ENCODE measurements at places on chromosomes 4 and X. TPM values are rescaled to one million over a fixed set of nuclear protein-coding genes. Genes with fewer than 3 reads are reported as not detected.

- no peak for ATAC-seq
Measured at GRCh38 chrX:114583646-114584374, at the start of gene HTR2C. TSS of gene HTR2C (plus strand) at chrX:114584086. CDS start at chrX:114726937, 142,851 bp downstream.

- no peak for ATAC-seq
Measured at GRCh38 chr4:44494810-44495701, 46.4 kb upstream of the KCTD8 start.

Gene PHEX
- 0.21 TPM for total RNA-seq

Gene ZAR1
- total RNA-seq: 0.11 TPM

- ATAC-seq: no peak
Measured at GRCh38 chrX:143500751-143501150, 16.5 kb downstream of the SPANXN3 start.

GRCh38 chr4:162347842-162348213 is 184.0 kb upstream of the FSTL5 start:
- ATAC-seq: no peak

GRCh38 chr4:103264905-103265304 is 66.8 kb upstream of the CENPE start:
- no peak for ATAC-seq

DNA sequence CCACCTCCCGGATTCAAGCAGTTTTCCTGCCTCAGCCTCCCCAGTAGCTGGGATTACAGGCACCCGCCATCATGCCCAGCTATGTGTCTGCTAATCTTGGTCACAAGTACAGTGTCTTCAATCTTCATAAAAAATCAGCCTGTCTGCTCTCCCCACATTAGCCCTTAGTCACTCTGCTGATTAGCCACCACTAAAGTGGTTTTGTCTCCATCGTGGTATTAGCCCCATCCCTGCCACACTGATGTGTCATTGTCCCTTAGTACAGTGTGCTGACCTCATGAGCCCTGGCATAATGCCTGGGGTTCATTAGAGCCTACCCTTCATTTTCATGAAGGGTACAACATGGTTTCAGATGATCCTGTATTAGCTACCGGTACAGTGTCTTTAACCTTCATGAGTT is 49.9 kb downstream of the ZNF157 start:
- no peak for ATAC-seq

GRCh38 chrX:11210415-11210801 is 82.8 kb upstream of the AMELX start:
- ATAC-seq: no peak

GRCh38 chr4:186953599-186954260 is 230.1 kb upstream of the FAT1 start:
- ATAC-seq: no peak

DNA sequence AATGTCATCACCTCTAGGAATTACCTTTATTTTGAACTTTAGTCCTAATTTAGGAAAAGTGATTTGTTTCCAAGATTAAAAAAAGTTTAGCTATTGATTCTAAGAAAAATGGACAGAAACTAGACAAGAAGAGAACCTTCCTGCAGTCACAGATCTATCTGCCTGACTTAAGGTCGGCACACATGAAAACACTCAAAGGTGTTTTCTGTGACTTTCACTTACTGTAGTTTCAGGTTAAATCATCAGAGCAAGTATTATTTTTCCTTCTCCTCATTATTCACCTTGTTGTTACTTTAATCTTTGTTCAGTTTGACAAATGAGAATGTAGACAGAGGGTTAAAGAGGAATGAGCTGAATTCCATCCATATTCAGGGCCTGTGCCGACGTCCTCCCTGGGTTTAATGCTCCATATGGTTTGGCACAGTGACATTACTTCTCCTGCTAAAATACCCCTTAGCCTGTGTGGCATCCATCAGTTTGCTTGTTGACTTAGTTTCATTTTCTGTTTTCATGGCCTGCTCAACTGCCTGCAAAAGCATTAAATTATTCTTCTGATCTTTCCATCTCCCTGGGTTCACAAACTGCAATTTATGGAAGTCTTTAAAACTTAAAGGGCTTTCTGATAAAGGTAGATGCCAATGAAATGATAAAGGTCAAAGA is 352.7 kb downstream of the NKX6-1 start:
- no peak for ATAC-seq

Gene GYG2
- total RNA-seq: 11.6 TPM

Gene PLS3
- 102 TPM for total RNA-seq

Gene MAGEA10
- not detected for total RNA-seq

DNA sequence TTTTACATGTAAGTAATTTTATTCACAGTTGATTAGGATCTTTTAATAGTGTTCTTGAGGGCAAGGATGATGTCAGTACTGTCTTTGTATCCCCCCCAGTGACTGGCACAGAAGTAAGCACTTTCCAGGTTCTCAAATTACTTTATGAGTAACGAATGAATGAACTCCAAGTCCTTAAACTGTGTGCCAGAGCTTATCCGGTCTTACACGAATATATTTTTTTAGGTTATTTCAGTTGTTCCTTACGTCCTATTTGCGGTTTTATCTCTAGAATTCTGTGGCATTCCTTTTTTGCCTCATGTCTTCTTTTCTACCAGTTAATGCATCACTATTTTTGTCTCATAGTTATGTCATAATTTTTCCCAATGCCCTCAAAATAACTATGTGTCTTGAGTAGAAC is 106.9 kb upstream of the MID1IP1 start:
- no peak for ATAC-seq

Gene SRPX2
- total RNA-seq: 0.05 TPM

GRCh38 chrX:120752431-120753082 is 122.7 kb upstream of the C1GALT1C1 start:
- no peak for ATAC-seq

DNA sequence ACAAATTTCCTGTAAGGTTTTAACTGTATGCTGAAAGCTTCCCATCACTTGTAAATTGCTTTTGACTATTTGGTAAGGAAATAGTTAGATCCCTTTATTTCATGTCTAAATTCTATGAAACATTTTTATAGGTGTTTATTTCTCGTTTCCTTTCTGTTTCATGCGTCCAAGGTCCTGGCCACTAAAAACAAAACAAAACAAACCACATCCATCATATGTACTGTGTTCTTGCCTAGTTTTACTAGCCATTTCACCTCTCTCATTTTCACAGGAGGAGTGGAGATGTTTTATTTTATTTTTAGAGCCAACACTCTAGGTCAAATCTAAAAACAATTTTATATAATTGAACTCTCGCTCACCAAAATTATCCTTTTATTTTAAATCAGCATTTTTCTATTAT is 375.2 kb upstream of the CTSO start:
- ATAC-seq: no peak

Gene CTAG2
- not detected for total RNA-seq

DNA sequence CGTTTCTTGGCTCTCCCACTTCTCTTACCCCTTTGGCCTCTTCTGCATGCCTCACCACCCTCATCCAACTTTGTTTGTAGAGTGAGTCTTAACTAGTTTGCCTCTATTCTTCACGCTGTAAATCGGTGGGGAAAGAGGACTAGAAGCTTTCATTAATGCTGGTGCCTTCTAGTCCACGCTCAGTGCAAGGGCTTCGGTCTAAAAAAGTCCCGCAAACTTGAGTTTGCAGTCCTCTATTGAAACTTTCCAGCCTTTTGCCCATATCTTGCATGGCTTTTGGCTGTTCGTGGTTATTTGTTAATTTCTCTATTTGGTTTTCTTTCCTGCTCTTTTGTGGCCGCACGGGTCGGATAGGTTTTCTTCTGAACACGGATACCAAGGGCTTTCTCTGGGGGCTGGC is 868 bp downstream of the DACH2 start:
- ATAC-seq: no peak

Gene DYNLT3
- 55.4 TPM for total RNA-seq

Gene SORBS2
- total RNA-seq: 28.7 TPM

Gene SSX2B
- total RNA-seq: not detected

Gene CT45A7
- not detected for total RNA-seq

Gene NLGN3
- 10.4 TPM for total RNA-seq

Gene GASK1B
- total RNA-seq: 0.36 TPM

DNA sequence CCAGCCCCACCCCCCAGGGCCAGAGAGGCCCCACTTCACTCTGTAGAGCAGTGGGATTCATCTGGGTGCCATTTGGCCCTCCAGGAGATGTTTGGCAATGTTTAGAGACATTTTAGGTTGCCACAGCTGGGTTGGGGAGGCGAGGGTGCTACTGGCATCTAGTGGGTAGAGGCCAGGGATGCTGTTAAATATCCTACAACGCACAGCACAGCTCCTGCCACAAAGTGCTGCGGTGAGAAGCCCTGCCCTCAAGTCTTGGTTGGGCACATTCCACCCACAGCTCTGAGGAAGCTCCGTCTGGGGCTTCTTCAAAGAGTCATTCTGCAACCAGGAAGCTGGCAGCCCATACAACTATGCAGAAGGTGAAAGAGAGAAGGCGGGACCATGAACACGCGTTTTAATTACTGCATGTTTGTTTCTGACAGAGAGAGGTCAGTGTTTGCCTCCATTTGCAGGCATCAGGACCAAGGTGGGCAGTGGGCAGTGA is 48.1 kb upstream of the FAM9C start:
- ATAC-seq: no peak

Gene ARHGAP36
- 0.44 TPM for total RNA-seq

DNA sequence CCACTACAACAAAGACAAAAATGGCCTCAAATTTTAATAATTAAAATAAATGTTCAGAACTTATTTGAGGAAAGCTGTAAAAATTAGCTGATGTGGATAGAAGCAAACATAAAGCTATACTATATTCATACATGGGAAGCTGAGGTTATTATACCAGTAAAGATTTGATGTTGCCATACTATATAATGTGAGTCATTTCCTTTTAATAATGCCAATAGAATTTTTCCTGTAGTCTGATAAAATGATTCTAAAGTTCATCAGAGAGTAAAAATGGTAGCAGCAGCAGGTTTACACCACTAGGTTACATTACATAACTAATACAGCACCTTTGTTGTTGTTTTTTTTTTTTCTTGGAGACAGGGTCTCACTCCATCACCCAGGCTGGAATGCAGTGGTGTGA is 45.5 kb upstream of the CYP2U1 start:
- no peak for ATAC-seq

Gene AKAP4
- not detected for total RNA-seq

DNA sequence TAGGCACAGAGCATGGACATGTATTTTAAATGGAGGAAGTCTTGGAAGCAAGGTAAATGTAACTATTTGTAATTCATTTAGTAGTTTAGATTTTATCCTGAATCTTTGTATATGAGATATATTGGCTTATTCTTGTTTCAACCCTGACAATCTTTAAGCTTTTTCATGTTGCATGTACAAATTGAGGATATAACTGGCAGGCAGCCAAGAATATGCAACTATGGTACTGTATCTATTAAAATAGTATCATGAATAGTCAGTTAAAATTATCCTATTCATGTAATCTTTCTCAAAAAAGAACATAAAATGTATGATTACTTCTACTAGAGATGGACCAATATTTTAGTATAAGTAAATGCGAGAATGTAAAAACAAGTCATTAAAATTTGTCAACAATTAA is 1141.5 kb downstream of the PCDH18 start:
- no peak for ATAC-seq

DNA sequence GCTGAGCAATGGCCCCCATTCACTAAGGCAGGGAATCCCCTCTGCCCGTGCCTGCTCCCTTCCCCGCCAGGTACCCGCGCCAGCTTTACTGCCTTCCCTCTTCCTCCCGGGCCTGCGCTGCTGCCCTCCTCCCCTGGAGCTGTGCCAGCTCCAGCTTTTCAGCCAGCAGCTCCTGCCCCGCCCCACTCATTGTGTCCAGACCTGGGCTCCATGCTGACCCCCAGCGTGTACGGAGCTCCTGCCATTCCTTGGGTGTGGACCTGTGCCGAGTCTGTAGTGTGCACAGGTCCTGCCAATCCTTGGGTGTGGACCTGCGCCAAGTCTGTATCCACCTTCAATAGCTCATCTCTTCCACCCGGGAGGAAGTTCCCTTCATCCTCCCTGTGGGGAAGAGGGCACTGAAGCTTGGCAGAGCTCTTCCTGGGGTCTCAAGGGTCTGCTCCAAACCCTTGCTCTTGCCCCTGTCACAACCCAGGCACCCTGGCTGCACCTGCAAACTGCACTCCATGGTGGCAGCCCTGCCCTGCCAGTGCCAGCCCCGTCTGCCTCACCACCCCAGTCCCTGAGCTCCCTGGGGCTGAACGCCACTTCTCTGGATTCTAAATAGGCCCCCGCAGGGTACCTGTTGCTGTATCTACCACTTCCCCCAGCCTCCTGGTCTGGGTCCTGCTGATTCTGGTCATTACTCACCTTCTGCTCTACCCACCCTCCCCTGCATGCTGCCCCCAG is 63.9 kb downstream of the TRMT44 start:
- ATAC-seq: no peak

Gene GAGE10
- total RNA-seq: not detected

DNA sequence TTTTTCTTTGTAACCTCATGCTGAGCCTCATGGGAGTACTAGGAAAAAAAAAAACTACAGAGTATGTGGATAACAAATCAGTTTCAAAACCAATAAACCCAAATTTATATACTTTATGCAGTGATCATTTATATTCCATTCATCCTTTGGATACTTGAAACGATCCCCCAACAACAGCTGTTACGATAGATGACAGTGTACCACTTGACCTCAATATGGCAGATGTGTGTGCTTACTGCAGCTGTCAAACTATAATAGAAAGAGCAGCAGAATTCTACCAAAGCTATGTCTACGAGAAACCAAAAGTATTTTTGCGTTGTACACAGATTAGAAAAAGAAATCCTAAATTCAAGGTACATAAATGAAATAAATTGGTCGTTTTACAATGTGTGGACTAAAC is 337.8 kb downstream of the PDGFC start:
- ATAC-seq: no peak

Gene RBMXL3
- total RNA-seq: 10.1 TPM

Gene GAGE12H
- total RNA-seq: not detected

GRCh38 chr4:184745831-184746795 is 12.2 kb upstream of the CENPU start:
- peak; percentile 58 for ATAC-seq

DNA sequence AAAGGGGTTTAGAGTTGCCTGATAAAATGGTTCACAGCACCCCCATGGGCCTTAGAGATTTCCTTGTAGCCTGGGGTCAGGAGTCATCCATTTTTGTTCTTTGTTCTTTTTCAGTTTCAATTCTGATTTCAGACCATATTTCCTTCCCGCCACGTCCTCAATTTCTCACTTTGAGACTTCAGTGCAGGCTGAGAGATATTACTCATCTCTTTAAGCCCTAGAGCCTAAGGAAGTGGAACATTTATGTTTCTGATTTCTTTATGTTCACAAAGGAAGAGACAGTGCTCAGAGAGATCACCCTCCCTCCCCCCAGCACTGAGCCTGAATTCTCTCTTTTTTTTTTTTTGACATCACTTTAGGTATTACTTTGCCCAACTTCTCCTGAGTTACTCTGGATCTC is 56.3 kb downstream of the MSN start:
- no peak for ATAC-seq

Gene ZCCHC18
- 2.4 TPM for total RNA-seq

- ATAC-seq: peak; percentile 84
Measured at GRCh38 chr4:169311643-169312365, 41.0 kb upstream of the SH3RF1 start.

Gene DGAT2L6
- not detected for total RNA-seq

Gene SUPT20HL2
- total RNA-seq: not detected

GRCh38 chr4:56972809-56973208 is 4.6 kb downstream of the NOA1 start:
- ATAC-seq: no peak

Gene UCP1
- total RNA-seq: 0.34 TPM

GRCh38 chr4:182212211-182212761 is 30.9 kb upstream of the TENM3 start:
- peak; percentile 64 for ATAC-seq

Gene CFP
- 0.54 TPM for total RNA-seq

Measured in motor neuron (in vitro differentiated cells).